T-helper 9 cell (primary cell): ENCODE measurements at places on chromosomes 1 and 21.

- DNase-seq = no peak
Measured at GRCh38 chr1:109111386-109112055, 2.4 kb upstream of the ELAPOR1 start.

DNA sequence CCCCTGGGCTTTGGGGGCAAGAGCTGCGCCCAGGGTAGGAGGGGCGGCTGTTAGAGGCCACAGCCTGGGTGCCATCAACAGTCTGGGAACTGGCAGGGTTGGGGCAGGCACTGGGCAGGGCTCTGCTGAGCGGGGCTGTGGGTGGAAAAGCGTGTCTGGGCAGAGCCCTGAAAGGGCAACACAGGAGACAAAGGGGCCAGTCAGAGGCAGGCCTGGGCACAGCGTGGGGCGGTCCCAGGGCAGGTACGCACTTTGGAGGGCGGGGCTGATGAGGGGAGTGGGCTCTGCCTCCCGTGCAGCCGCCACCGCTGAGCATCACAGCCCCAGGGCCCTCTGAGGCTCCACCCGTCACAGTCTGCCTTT lies 13.9 kb downstream of the CELSR2 start:
- DNase-seq = no peak

GRCh38 chr1:167146903-167147539 lies 53.1 kb downstream of the STYXL2 start:
- DNase-seq = no peak

- DNase-seq = no peak
Measured at GRCh38 chr1:210616356-210616755, 287.7 kb downstream of the HHAT start.

DNA sequence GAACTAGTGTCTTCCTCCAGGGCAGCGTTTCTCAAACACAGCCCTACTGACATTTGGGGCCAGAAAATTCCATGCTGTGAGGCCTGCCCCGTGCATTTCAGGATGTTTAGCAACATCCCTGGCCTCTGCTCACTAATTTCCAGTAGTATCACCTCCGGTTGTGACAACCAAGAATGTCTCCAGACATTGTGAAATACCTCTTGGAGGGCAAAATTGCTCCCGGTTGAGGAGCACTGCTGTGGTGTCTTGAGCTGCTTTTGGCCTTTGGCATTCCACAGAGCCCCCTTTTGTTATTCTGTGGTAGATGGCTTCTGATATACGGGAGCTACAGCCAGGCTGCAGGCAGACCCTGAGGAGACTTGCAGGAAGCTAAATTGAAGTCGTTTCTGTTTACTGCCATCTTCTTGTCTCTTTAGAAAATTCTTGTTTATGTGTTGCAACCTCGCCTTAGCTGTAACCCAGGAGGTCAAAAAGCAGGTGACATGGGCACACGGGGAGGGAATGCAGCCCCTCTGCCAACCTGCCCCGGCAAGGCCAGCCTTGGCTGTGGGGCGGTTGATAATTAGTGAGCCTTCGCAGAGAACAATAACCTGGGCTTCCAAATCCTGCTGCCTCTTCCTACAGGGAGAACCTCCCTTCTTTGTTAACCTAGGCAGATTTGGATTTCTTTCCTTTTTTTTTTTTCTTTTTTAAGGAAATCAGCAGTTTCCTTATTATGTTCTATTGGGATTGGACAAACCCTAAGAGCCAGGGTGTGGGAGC lies 74.7 kb upstream of the AKT3 start:
- DNase-seq = no peak

GRCh38 chr1:219085082-219085481 lies 88.6 kb upstream of the LYPLAL1 start:
- DNase-seq = no peak

- DNase-seq = no peak
Measured at GRCh38 chr1:57489358-57490036, 65.6 kb upstream of the DAB1 start.

- DNase-seq = no peak
Measured at GRCh38 chr1:109240158-109241152, 8.9 kb upstream of the CELSR2 start.

GRCh38 chr1:100955322-100955721 lies 59.4 kb downstream of the SLC30A7 start:
- DNase-seq = no peak

DNA sequence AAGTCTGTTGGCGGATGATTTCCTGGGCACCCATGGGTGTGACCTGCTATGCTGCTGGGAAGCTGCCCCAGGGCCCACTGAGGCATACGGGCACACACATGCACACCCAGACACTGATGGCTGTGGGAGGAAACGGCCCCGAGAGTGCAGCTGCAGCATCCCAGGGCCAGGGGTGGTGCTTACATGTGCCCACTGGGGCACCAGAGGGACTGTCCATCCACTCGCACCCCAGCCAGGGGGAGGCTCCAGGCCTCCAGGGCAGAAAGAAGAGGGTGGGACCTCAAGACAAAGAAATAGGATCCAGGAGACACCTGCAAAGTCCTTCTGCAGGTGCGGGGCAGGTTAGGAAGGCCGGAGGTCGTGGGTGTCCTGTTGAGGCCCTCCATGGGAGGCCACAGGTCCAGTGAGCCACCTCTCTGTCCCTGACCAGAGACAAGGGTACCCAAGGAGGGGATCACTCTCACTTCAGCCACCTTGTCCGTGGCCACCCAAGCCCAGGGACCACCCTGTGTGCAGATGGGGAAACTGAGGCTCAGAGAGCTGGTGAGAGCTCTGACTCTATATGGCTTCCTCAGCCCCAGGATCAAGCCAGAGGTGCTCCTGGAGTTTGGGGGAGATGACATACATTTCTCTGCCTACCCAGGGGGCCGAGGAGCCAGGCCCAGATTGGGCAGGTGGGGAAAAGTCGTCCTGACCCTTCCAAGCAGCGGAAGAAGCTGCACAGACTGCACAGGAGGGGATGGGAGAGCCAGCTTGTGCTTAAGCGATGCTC lies 57.1 kb downstream of the WNT9A start:
- no peak for DNase-seq

DNA sequence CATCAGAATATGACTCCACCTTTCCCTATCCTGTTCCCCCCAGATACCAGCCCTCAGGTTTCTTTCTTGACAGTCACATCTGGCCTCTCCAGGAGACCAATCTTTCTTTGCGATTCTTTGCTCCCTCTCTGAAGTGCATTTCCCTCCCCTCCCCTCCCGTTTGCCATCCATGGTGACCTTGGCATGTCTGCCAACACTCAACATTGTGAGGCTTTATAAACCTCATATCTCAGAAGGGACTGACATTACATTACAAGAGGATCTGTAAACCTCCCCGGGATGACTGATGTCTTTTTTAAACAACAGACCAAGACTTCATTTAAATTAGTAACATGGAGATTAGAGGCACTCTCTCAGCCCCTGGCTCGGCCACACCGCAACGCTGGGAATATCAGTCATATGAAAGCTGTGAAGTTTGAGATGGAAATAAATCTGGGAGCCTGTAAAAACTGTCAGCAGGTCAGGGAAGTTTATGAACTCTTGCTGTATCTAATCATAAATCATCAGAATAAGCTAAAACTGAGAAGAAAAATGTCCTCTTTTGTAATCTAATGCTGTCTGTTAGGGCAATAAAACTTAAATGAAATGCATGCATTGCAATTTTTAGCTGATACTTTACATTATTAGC lies 401.7 kb upstream of the PROX1 start:
- DNase-seq = no peak

DNA sequence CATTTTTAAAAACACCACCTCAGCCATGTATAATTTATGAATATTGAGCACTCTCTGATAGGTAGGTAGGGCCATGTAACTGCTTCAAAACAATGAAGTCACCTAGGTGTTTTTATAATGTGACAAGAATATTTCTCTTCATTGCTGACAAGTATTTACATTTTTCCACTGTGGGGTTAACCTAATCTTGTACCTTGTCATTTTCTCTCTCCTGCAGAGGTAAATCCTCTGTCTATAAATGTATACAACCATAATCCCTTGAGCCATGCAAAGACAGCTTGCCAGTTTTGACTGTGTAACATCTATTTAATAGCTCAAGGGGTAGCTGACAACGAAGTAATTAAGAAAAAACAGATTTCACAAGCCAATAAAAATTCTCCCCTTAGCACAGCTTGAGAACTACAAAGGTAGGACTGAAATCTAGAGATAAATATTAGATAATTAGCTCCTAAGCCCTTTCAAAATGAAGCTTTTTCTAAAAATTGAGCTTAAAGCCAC lies 137.6 kb upstream of the POGK start:
- no peak for DNase-seq

DNA sequence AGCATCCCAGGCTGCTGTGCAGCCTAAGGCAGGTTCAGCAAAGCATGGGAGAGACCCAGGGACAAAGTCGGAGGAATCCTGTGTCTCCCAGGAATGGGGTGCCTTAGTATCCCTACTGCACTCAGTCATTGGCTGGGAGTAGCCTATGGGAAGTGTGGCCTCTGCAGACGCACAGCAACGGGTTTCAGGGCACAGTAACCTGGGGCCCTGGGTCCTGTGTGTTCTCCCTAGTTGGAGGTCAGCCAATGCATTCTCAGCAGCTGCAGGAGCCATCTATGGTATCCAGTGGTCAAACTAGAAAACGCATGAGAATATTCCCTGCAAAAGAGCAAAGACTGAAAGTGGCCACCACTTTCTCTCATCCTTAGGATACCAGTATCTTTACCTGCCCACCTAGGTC lies 13.7 kb upstream of the C1orf21 start:
- no peak for DNase-seq

GRCh38 chr1:22286491-22286890 lies 143.6 kb upstream of the WNT4 start:
- no peak for DNase-seq

DNA sequence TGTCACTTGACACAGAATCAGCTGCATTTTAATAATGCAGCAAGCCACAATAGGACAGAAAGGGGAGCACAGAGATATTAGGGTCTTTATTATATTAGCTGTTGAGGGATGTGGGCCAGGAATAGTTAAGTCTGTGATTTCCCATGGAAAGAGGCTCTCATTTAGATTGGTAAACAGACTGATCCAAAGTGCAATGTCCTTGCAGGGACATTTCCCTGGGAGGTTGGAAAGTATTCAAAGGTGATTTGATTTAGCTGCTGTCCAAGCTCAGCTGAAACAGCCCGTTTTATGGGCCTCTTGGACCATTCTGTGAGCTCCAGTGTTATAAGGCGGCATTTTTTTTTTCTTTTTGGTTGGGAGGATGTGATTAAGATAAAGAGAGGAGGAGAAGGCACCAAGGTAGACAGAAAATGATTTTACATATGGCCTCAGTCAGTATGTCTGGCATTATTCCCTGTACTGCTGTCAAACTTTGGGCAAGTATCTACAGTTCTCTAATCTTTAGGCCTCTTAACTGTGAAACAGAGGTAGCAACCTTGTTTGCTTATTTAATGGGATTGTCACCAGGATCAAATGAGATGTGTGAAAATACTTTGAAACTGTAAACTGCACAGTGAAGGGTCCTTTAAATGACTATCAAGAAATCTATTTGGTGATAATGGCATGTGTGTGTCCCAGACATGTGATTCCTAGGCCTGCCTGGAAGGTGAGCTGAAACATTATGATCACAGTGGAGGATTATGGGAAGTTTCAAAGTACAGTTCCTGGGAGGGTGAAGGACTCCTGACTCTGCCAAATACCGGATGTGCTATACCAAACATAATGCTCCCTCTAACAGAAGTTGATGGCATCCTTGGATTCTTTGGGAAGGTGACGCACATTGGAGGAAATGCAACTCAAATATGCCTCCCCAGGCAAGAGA lies 62.2 kb downstream of the NOS1AP start:
- no peak for DNase-seq

GRCh38 chr1:171126504-171126903 lies 35.8 kb downstream of the FMO3 start:
- no peak for DNase-seq

- no peak for DNase-seq
Measured at GRCh38 chr1:17276568-17276967, 27.7 kb downstream of the PADI3 start.

GRCh38 chr1:118294875-118295642 lies 110.0 kb upstream of the SPAG17 start:
- DNase-seq = no peak

- no peak for DNase-seq
Measured at GRCh38 chr1:84363622-84364021, 34.7 kb upstream of the DNASE2B start.

DNA sequence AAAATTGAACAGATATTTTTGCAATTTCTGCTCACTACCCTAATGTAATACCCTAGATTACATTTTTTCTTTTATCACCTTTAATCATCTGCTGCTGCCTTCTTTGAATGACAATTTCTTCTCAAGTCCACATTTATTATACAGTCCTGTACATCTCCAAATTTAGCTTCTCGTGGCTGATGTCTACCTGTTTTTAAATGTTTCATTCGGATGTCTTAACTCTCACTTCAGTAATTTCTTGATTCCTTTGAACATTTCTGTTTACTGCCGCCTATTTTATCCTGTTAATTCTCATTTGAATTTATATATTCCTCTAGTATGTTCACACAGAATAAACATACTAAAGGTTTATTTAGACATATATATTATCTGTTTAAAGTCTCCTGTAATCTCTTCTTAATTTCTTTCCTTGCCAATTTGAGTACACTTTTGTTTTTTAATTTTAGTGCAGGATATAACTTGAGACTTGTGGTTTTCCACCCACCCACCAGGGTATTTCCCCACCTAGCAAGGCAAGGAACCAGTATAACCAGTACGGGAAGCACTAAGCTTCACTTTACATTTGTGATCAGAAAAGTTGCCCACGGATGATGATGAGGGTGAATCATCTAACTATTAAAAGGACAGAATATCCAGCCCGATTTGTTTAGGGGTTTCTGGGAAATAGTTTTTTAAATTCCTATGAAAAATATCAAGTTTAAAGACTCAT lies 12.7 kb downstream of the INSL5 start:
- no peak for DNase-seq

GRCh38 chr1:85898861-85899260 lies 190.6 kb upstream of the ZNHIT6 start:
- DNase-seq = no peak

DNA sequence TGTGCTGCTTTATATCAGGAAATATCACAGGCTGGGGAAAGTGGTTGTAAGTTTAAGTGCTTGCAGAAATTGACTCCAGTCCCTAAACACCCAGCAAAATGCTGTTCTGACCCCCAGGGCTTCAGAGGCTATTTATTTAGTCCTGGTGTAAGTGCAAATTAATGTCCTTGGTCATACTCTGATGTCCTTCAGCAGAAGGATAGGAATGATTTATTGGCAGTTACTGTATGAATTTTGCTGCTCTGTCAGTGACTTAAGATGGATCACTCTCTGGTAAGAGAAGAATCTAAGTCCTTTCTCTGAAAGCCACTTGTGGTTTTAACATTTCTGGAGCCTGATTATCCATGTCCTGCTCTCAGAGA lies 21.9 kb downstream of the FAM20B start:
- no peak for DNase-seq
